ENCODE measurements at places on chromosomes 4 and X.
A peak's percentile ranks its signal among the peaks of the same experiment; 100 is the strongest.

- no peak for DNase-seq
Observed at GRCh38 chrX:103276581-103277002, at the start of gene TCEAL5. TCEAL5 (minus strand) TSS chrX:103276750; CDS start chrX:103274563, 2,187 bp downstream.

DNA sequence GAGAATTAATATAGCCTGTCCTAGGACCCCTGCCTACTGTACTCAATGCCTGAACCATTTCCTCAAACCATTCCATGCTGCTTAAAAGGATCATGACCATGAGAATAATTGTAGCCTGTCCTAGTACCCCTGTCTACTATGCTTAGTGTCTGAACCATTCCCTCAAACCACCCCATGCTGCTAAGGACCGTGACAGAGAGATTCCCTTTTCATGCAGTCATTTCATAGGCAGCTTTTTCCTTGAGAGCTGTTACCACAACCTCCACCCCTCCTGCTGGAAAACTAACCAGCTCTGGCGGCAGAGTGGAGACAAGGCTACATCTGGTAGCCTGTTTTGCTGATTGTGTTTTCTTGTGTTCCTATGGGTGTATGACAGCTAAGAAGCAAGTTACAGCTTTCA lies 174.9 kb upstream of the SMARCAD1 start:
- no peak for DNase-seq

- DNase-seq, result no peak
Observed at GRCh38 chr4:112951362-112952312, 97.8 kb upstream of the ANK2 start.

DNA sequence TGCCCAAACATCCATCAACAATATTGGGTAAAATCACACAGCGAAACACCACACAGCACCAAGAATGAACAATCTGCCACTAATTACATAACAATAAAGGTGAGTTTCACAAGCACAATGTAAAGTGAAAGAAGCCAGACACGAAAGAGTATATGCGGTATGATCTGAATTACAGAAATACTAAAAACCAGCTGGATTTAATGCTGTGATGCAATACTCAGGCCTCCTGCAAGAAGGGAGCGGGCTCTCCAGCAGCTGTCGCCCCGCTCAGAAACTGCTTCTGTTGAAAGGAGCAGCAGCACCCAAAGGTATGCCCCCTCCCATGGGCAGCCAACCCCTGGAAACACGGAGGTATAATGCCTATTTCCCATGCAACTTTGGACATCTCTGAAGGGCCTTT lies 77.0 kb downstream of the PAPSS1 start:
- DNase-seq, result peak; percentile 36

DNA sequence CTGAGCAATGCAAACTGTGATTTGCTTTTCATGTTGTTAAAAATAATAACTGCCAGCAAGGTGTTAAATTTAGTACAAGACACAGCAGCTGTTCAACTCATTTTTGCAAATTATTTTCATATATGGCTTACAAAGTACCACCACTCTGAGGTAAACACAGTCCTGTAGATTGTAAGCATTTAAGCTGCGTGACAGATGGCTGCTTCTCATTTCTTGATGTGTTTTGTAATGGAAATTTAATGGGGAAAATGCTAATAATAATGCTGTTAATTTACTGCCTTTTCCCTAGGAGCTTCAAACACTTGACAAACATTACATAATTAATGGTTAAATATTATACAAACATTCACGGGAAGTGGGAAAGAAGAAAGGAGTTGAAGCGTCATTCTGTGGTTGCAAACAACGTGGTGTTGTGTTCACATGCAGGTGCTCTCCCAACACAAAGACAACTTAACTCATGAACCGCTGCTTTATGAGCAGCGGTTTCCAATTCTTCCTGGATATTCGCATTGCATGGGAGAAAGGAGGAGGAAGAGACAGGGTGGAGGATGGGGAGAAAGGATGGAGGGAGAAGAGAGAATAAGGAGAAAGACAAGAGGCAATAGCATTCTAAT lies 236.8 kb upstream of the VCX start:
- DNase-seq, result no peak

DNA sequence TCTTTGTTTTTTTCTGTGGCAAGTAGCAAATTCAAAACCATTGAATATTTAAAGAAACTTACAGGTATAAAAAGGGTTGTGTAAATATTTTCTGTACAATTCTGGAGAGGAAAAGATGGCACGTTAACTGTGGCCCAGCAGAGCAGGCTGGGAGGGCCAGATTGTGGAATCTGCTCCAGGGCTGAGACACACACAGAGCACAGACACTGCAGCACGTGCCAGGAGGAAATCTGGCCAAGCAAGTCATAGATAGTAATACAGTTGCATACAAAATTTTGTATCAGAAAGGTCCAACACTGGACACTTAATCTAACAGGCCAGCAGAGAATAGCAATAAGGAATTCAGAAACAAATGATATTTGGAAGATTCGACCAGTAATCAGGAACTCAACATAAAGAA lies 763.7 kb downstream of the PDHA2 start:
- DNase-seq, result no peak

DNA sequence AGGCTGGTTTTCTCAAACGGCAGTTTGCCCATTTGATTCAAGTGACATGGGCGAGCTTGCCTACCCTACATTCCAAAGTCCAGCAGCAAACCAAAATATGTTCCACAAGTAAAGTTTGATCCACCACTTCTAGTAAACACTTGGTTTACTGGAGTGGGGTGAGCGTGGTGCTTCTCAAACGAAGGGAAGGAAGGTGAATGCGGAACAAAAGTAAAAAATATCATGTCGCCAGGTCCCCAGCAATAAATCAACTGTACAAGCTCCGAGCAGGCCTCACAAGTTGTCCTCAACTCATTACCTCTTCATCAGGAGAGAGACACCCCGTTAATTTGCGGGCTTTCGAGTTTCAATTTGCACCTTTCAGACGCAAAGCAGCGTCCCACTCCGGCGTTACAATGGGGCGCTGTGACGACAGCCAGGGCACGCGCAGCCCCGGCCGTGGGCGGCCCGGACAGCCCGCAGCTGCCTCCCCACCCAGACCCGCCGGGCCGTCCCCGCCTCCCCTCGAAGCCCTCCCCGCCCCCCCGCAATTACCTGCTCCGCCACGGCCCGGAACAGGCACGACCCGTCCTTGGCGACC lies 1.0 kb downstream of the OTUD4 start:
- peak; percentile 60 for DNase-seq

GRCh38 chr4:179399054-179399782 lies 1957.0 kb upstream of the AGA start:
- DNase-seq, result no peak

DNA sequence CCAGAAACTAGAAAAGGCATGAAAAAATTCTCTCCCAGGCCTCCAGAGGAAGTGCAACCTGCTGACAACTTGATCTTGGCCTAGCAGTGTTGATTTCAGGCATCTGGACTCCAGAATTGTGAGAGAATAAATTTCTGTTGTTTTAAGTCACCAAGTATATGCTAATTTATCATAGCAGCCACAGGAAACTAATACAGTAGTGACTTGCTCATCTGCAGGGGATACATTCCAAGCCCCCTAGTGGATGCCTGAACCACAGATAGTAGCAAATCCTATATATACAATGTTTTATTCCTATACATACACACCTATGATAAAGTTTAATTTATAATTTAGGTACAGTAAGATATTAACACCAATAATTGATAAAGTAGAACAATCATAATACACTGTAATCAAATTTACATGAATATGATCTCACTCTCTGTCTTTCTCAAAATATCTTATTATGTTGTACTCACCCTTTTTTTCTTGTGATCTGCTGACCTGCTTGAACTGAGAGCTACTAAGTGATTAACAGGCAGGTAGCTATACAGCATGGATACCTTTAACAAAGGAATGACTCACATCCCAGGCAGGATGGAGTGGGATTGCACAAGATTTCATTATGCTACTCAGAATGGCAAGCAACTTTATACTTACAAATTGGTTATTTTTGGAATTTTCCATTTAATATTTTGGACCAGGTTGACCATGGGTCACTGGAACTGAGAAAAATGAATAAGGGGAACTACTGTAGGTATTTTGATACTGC lies 501.1 kb downstream of the KCNIP4 start:
- DNase-seq, result no peak

- DNase-seq, result peak; percentile 41
Observed at GRCh38 chr4:6327220-6327917, 57.7 kb downstream of the WFS1 start.

DNA sequence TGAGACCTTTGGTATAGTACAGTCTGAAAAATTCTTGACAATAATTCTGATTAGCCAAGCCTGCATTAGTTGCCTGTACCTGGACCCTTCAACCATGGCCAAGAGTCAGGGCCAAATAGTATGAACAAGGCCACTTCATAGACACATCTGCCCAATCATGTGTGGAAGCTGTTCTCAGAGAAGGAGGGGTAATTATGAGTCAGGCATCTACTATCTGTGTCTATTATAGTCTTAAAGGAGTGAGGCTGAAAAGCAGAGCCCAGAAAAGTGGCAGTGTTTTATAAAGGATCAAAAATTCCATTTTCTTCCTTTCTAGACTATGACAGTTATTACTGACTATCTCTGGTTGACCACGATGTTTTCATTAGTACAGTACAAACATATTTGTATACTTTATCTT lies 5.0 kb upstream of the ADGRL3 start:
- no peak for DNase-seq

- DNase-seq, result no peak
Observed at GRCh38 chr4:1445716-1446445, 39.6 kb upstream of the NKX1-1 start.

DNA sequence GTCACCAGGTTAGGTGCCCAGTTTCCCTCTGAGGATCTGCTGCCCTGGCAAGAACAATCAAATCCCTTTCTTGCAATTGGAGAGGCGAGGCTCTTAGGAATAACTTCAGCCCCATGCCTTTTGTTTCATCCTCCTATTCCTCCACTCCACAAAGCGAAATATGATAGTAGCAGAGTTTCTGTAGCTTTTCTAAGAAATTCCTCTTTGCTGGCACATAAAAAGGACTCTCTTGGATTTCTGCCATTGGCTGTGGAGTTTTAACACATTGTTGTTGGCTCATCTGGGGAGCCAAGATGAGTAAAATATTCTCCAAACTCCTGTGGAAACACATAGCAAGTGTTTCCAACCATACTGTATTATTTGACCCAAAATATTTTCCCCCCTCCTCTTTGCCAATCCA lies 11.0 kb upstream of the ADGRG2 start:
- peak; percentile 24 for DNase-seq

DNA sequence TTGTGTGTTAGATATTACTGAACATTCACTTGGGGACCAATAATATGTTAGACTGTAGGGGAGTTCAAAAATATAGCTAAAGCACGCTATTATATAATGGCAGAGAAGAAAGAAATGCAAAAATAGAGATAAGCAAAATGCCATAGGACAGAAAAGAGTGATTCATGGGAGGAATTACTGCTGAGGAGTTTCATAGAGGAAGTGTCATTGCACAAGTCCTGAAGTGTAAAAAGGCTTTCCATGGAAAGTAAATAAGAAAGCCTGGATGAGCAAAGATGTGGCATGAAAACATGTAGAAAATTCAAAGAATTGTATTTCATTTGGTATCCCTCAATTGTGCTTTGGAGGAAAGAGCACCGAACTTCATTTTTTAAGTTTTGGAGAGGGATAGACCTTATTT lies 14.5 kb downstream of the HMGB2 start:
- peak; percentile 14 for DNase-seq

GRCh38 chr4:47278631-47279030 lies 184.9 kb downstream of the COMMD8 start:
- no peak for DNase-seq

GRCh38 chr4:78137532-78137931 lies 80.4 kb downstream of the FRAS1 start:
- no peak for DNase-seq

DNA sequence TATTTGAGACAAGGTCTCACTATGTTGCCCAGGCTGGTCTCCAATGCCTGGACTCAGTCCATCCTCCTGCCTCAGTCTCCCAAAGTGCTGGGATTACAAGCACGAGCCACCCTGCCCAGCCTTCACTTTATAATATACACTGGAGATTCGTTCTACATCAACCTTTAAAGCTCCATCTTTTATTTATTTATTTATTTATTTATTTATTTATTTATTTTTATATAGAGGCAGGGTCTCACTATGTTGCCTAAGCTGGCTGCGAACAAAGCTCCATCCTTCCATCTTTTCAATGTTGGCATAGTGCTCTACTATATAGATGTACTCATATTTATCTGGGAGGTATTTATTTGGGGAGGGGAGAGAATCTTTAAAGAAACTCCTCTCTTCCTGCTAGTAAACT lies 1.7 kb upstream of the KDR start:
- no peak for DNase-seq

DNA sequence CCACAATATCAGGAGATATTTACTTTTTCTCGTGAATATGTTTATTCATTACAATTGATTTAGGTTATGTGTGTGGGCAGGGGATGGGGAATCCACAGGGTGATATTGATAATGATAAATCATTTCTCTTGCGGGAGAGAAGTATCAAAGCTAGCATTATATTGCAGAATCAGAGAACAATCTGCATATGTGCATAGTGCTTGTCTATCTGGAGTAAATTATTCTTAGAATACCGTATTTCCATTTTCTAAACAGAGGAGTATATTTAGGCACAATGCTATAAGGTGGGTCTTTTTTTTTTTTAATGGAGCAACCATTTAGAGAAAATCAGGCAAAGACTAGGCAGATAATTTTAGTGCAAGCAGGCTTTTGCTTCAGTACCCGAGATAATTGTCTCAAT lies 166.0 kb upstream of the ARX start:
- no peak for DNase-seq

GRCh38 chr4:19429684-19430083 lies 822.0 kb upstream of the SLIT2 start:
- DNase-seq, result no peak

DNA sequence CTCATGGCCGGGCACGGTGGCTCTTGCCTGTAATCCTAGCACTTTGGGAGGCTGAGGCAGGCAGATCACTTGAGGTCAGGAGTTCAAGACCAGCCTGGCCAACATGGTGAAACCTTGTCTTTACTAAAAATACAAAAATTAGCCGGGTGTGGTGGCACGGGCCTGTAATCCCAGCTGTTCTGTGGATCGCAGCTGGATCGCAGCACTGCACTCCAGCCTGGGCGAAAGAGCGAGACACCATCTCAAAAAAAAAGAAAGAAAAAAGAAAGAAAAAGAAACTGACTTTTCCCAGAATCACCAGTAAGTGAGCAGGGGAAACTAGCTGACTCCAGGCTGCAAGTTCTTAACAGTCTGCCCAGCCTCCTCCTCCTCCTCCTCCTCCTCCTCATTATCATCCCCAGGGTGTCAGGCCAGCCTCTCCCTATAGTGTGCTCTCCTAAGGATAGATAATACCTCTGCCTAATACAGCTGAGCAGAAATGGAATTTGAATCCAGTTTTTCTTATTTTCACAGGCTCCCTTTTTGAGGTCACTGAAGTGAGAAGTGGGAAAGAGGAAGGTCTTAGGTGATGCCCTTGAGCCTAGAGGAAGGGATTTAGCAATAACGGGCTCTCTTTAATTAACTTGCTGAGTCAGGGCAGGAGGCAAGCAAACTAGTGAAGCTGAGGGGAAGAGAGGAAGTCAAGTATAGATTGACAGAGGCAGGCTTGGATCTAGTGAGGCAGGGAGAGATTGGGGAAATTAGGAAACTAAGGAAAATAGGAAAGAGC lies 11.8 kb upstream of the ELF2 start:
- no peak for DNase-seq

GRCh38 chrX:120367402-120368109 lies 5.7 kb downstream of the ATP1B4 start:
- no peak for DNase-seq

All from fibroblast of gingiva (primary cell).